ENCODE measurements at places on chromosomes 12 and 14. TPM values are rescaled to one million over a fixed set of nuclear protein-coding genes. Genes with fewer than 3 reads are reported as not detected.

Gene PRB2
- polyA plus RNA-seq: 0.16 TPM

GRCh38 chr12:120239776-120240494 is 25.6 kb downstream of the PXN start:
- DNase-seq: no peak

Gene ZDHHC22
- polyA plus RNA-seq: not detected

- DNase-seq: peak; percentile 75
Measured at GRCh38 chr14:54715239-54715638, 148.3 kb downstream of the SAMD4A start.

GRCh38 chr12:113439606-113440030 is 17.4 kb downstream of the SDSL start:
- DNase-seq: peak; percentile 54

GRCh38 chr12:107079172-107080011 is 14.0 kb downstream of the CRY1 start:
- peak; percentile 57 for DNase-seq

Gene SLCO1B3
- not detected for polyA plus RNA-seq

- no peak for DNase-seq
Measured at GRCh38 chr12:66072135-66072534, 58.4 kb downstream of the LLPH start.

DNA sequence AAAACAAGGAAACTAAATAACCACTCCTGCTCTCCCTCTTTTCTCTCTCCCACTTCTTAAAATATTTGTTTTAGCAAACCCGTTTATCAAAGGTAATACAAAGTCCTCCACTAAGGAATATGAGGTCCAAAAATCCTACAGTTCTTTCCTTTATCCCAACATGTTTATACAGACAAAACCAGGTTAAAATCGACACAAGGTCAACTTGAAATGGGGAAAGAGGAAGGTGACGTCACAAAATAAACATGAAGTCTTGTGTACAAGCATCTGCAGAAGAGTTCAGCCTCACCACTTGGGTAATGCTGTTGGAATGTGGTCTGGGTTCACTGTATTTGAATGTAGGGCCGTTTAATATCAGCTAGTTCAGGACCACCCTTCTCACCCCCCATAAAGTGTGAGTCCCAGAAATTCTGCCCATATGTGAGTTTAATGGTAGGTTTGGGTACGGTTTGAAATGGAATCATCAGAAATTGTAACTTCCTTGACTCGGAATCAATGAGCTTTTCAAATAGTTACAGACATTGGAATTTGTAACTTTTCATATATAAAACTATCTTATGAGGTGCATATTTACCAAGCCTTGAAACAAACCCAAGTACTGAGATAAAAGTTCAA is 120.0 kb upstream of the SLC38A2 start:
- DNase-seq: peak; percentile 69

- DNase-seq: peak; percentile 21
Measured at GRCh38 chr12:9797722-9798619, 29.3 kb upstream of the KLRF1 start.

DNA sequence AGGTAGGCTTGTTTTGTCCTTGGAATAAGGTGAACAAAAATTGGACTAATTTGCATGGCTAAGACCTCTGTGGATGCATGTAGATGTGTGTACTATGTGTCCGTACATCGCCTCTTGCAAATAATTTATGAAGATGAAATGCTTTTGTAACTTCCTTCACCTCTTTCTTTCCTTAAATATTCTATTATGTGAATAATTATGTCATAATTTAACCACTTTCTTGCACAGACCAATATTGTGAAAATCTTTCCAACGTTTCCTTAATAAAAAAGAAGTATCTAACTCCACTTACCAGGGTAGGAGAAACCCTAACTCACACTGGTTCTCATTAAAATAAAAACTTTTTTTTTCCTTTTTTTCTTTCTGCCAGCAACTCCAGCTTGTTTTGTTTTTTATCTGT is 4.0 kb downstream of the NANOG start:
- DNase-seq: no peak

Gene INF2
- 23.0 TPM for polyA plus RNA-seq

Measured in GM23248 (cell line).